ENCODE measurements at places on chromosomes 4 and X.

- no peak for DNase-seq
These were observed 3.1 kb upstream of the SLC6A8 start for GRCh38 chrX:153684467-153685155.

GRCh38 chrX:74292808-74293123, 11.2 kb upstream of the ZCCHC13 start:
- no peak for DNase-seq

DNA sequence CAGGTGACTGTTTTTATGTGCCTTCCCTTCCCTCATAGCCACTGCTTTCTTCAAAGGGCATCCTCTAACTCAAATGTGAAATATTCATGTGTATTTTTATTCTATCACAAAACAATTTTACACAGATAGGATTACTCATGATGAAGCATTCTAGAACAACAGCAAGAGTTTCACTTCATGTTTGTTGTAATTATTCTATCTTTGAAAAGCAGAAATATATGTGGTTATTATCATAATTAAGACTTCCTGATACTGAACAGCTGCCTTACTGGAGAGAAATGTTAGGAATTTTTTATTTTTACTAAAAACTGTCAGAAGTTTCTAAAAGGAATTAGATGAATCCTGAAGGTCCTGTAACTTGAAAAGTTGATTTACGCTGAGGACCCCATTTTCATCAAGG, 229.1 kb downstream of the PALLD start:
- DNase-seq = no peak

- DNase-seq = peak; percentile 47
These were observed 6.5 kb upstream of the RNF4 start for GRCh38 chr4:2462218-2462991.

DNA sequence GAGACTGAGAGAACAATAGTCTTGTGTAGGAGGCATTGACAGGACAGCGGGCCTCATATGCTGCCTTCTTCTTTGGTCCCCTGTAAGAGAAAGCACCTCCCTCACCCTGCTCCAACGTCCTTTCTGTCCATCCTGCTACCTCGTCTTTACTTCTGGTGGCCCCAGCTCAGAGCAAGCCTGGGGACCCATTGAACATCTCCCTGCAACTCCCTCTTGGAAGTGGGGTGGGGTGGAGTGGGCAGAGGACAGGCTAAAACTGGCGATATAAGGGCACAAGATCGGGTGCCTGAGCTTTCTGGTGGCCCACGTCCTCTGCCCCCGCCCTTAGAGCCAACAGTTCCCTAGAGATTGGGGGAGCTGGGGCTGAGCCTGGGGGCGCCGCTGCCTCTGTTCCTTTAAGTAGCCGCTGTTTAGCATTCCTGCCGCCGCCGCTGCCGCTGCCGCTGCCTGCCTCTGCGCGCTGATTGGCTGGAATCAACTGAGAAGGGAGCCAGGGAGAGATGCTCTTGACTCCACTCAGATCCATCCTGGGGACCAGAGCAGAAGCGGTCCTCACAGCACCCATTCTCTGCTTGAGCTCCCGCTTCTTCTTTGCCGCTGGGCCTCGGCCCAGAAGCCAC, at the start of gene DLG3:
Gene DLG3, plus strand, starts transcription at position 510 of the 620 bp plus-strand sequence. CDS start 367 bp downstream, outside the sequence.
- DNase-seq = peak; percentile 40

DNA sequence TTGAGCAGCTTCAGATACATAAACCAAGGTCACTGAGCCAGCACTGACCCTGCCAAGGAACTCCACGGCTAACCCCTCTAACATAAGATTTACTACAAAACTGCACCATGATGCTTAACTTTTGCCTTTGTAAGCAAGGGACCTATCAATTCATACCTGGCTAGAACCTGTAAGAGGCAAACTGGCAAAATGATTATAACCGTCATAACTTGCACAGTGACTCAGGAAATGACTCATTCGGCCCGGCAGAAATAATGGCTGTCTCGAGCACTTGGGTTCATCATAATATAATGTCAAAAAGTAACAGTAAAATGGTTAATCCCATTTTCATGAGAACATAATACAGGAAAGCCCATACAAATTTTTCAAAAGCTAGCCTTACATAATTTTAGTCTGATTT, 17.2 kb downstream of the RASGEF1B start:
- no peak for DNase-seq

- no peak for DNase-seq
These were observed 146.8 kb downstream of the DCLK2 start for GRCh38 chr4:150224896-150225591.

GRCh38 chr4:156705311-156705710, 266.3 kb downstream of the PDGFC start:
- DNase-seq = no peak

DNA sequence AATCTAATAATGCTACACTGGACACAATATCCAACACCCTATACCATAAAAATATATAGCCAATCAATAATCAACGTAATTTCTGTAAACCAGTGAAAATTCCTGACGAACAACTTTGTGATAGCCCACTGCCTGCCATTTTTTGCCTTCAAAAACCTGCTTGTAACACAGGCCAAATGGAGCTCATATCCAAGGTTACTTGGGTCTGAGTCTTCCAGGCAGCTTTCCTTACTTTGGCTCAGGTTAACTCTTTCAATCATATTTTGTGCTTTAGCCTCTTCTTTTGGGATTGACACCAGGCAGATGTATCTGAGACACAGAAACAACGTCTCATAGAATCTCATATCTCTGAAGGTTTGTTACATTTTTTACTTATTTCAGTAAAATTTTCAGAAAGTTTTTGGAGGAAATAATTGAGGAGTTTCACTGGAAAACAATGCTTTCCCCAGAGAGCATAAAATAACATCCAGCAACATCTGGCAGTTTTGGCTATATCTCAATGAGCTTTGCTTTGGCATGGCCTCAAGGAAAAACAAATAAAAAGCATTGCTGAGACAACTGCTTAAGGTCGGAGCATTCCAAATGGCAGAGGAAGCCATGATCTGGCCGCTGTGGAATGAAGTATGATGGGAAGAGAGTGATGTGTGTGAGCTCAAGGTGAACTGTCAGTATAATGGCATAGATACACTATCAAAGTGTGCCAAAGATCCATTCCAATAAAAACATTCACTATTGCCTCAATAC, 162.9 kb upstream of the SPIN4 start:
- DNase-seq = no peak

- DNase-seq = no peak
These were observed 5.8 kb downstream of the VMA21 start for GRCh38 chrX:151402719-151403390.

GRCh38 chrX:14051416-14051815, 21.7 kb upstream of the GEMIN8 start:
- peak; percentile 52 for DNase-seq

GRCh38 chr4:165385126-165385525, 6.3 kb downstream of the CPE start:
- peak; percentile 46 for DNase-seq

DNA sequence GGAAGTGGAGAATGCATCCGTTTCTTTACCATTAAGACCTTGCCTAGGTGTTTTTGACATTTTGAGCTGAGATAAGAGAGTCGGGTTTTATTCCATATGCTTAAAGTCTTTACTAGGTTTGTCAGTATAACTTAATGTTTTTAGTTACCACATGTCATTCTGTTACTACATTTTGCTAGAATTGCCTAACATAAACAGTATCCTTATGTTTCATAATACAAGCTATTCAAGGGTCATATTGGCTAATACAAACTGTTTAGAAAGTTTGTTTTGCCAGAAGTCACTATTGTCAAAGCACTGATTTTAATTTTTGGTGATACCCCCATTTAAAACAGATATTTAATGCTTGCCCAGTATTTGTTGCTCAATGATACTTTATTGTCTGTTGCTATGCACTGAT, 427.7 kb upstream of the MAGEB2 start:
- DNase-seq = no peak

GRCh38 chrX:7252013-7252610, 104.2 kb upstream of the PUDP start:
- no peak for DNase-seq

GRCh38 chr4:1660948-1661677, 23.0 kb downstream of the FAM53A start:
- peak; percentile 28 for DNase-seq

DNA sequence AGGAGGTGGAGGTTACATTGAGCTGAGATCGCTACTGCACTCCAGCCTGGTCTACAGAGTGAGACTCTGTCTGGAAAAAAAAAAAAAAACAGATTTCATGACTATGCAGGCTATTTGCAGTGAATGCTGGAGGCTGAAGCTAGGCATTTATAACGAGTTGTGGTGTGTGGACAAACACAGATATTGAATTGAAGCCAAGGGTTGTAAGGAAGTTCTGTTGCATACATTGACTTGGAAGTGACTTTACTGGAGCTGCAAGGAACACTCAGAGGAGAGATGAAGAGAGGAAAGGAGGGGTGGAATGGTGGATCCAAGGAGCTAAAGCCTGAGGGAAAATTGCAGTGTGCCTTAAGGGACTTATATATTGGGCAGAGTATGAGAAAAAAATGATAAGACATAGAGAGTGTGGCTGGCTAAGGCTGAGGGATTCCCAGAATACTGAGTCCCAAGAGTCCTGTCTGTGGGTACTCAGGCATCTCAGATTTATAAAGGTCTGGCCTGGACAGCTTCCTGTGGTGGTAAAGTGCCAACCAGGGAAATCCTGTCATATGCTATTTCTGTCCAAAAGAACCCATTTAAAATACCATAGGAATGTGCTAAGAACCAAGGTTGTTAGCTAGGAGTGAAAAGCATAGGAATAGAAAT, 87.8 kb upstream of the GUCY1A1 start:
- no peak for DNase-seq

- DNase-seq = no peak
These were observed 192.0 kb upstream of the ETNPPL start for GRCh38 chr4:108954880-108955279.

- DNase-seq = peak; percentile 6
These were observed 128.4 kb downstream of the REELD1 start for GRCh38 chr4:146342600-146343192.

- DNase-seq = no peak
These were observed 52.1 kb downstream of the KLF8 start for GRCh38 chrX:56284269-56284668.

GRCh38 chrX:15574017-15574416, 26.7 kb downstream of the ACE2 start:
- no peak for DNase-seq

DNA sequence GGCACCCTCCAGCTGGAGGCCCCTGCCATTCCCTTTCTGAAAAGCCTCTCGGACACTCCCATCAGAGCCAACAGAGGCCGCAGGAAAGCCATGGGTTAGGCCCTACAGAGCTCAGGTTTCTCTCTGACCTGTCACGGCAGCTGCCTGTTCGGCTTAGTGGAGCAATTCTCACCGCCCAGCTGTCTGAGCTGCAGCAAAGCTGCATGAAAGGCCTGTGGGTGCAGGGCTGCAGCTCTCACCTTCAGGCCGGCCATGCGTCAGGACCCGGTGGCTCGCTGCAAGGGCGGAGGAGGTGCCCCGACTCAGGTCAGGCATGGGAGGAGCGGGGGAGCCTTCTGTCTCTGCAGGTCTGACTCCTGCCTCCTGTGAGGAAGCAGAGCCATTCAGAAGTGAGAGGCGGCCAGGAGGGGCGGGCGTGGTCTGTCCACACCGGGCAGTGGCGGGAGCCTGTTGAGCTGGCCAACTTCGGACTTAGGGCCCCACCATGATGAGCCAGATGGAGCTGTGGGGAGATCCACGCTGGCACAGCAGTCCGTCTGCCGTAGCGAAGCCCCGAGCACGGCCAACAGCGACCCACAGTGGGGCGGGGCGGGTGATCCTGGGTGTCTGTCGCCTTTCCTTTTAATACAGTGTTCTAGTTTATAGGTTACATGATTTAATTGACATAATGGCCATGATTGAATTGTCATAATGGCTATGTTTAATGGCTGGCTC, 23.4 kb downstream of the PDE6B start:
- DNase-seq = no peak

DNA sequence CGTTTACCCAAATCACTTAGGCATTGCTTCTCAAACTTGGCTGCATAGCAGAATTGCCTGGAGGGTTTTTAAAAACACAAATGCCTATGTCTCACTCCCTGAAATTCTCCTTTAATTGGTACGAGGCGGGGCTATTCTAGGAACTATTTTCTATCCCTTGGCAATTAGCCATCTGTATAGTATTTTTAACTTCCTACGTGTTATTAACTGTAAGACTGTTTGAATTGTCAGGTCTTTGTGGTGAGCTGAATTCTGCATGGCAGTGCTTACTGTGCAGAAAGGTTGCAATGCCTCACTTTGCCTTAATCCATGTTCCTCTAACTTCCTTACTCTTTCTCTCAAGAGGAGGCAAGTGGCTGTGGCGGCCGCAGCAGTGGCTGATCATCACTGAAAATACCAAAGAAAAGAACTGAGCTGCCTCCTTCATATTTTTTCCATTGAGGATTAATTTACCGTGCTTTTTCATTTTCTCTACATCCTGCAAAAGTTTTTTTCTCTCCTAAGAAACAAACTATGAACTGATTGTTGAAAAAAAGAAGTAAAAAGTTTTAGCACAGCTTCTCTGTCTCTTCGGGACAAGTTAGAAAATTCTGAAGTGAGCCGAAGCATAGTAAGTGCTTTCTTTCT, at the start of gene SHROOM3:
Gene SHROOM3, plus strand, starts transcription at position 329 of the 627 bp plus-strand sequence. CDS start 824 bp downstream, outside the sequence.
- no peak for DNase-seq
